NCI-H69 (cell line): ENCODE measurements at places on chromosomes 5 and 9.

DNA sequence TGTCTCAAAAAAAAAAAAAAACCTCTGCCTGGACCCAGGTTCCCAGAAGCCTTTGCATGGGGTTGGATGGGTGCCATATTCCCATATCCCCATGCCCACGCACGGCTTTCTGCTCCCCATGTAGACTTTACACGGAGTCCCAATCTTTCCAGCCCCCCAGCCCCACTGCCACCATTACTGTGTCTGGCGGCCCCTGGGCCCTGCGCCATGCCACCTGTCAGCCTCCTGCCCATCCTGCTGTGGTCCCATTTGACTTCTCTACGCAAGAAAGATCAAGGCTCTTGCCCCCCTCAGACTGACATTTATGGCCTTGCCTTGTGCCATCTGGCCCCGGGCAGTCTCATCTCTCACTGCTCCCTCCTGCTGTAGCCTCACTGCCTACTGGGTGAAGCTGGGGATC lies 6.5 kb upstream of the AK1 start:
- no peak for DNase-seq

GRCh38 chr5:50726475-50727148 lies 60.2 kb downstream of the PARP8 start:
- no peak for DNase-seq

DNA sequence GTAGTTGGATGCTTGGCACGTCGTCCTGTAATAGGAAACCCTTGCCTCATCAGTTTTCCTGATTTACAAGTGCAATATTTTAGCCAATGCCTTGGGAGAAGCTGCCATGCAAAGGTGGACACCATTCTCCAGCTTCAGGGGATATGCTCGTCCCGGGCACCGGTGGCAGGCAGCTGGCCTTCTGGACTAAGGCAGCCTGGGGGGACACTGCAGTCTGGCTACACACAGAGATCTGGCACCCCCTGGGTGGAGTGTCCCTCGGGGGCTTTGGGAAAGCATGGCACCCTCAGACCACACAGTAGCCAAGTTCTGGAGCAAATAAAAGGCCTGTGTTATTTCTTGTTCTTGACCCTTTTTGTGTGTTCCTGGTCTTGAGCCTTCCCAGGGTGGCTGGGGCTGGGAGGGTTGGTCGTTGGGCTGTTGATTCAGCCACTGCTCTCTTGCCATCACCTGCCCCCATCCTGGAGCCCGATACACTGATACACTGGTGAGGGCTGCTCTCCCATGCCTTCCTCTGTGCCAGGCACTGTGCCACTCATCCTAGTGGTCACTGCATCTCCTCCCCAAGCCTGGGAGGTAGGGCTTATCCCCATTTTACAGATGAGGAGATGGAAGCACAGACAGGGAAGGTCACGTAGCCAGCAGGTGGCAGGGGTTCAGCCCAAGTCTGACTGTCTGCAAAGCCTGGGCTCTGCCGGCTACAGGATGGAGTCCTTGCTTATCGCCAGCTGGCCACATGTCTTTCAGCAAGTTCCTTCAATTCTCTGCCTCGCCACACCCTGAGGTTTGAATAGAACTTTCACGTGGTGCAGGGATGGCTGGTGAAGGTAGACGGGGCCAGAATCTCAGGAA lies 134.1 kb downstream of the RGS3 start:
- no peak for DNase-seq

GRCh38 chr5:34944460-34945047 lies 15.2 kb downstream of the DNAJC21 start:
- DNase-seq = no peak

GRCh38 chr5:134255418-134256150 lies 29.7 kb upstream of the PPP2CA start:
- no peak for DNase-seq

GRCh38 chr5:18334949-18335348 lies 700.7 kb downstream of the TAF11L14 start:
- peak; percentile 21 for DNase-seq

GRCh38 chr9:76571743-76572146 lies 112.8 kb downstream of the GCNT1 start:
- DNase-seq = no peak

DNA sequence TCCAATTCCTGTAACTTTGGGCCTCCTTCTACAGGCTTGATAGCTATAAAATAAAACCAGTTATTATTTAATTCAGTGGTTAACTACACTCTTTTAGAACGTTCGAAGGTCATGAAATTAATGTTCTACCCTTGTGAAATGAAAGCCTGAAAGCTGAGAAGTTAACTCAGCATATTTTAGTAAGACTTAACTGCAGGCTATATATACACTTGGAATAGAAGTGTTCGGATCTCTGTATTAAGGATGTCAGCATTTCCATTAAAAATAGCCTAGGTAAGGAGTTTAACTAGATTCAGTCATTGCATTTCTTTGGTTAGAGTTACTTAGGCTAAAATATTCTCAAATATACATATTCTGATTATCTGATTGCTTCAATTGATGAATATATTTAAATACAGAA lies 229.2 kb downstream of the MRPS30 start:
- no peak for DNase-seq

- DNase-seq = no peak
Observed at GRCh38 chr5:3384531-3384930, 211.1 kb upstream of the IRX1 start.

DNA sequence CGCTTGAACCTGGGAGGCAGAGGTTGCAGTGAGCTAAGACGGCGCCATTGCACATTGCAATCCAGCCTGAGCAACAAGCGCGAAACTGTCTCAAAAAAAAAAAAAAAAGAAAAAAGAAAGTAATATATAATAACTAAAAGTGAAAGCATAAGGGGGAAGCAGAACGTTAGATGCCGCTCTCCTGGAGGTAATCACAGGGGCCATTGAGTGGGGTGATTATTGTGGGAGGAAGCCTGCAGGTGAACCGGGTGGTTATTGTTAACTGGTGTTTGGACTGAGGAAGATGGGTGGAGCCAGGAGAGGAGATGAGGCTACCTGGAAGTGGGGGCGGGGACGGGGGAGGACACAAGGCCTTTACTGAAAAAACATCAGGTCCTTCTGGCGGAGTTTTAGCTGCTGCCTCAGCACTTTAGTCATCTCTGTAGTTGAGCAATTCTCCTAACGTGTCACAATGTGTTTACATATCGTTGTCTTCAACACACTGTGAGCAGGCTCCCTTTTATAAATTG lies 5.3 kb upstream of the TJP2 start:
- peak; percentile 91 for DNase-seq

- no peak for DNase-seq
Observed at GRCh38 chr9:129923589-129923988, 88.3 kb downstream of the USP20 start.

DNA sequence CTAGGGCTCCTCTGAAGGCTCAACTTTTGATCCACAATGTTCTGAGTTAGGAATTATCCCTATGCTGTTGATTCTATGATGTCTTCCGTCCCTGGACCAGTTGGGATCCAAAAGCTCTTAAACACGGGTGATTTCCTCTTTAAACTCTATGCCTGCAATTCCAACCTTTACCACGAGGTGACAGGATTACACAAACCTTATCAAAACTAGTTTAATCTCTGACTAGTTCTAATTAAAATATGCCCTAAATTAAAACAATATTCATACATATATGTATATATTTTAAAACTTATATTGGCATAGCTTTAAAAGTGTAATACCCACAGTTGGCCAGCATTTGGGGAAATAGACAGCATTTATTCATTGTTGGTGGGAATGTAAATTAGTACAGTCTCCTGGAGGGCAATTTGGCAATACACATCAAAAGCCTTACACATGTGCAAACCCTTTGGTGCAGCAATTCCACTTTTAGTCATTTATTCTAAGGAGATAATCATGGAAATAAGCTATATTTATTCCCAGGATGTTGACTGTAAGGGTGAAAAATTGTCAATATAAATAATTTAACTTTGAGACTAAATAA lies 51.6 kb upstream of the PHYKPL start:
- DNase-seq = no peak

DNA sequence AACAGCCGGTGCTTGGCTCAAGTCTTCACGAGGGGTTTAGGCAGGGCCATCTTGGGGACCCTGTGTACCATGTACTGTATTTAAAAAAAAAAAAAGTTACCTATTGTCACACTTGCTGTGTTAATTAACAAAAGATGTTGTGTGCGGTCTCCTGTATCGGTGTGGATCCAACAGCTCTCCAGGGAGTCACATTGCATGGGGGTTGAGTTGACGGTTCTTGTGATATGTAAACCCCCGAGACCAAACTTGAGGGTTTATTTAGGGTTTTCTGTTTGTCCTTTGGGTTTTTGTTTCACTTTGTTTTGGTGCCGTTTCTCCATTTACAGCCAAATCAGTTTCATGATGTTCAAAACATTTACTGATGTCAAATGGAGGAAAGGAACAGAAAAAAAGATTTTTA lies 22.2 kb downstream of the AMBP start:
- DNase-seq = no peak

DNA sequence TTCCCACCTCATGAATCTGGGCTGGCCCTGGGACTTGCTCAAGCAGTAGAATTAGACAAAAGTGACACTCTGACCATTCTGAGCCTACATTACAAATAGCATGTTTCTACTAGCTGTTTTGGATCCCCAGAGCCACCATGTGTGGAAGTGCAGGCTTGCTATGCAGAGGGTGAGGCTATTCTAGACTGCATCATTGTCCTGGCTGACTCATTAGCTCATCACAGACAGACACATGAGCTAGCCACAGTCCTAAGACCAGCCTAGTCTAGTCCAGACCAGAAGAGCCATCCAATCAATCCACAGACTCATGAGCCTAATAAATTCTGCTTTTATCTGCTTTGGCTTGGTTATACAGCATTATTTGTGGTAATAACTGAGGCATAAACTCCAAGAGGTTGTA lies 351.9 kb downstream of the PRELID2 start:
- no peak for DNase-seq

GRCh38 chr9:33157960-33158842 lies 8.9 kb downstream of the B4GALT1 start:
- DNase-seq = no peak

- peak; percentile 48 for DNase-seq
Observed at GRCh38 chr5:58075907-58076306, 384.0 kb downstream of the PLK2 start.
